ENCODE measurements at places on chromosomes 5 and 9.

DNA sequence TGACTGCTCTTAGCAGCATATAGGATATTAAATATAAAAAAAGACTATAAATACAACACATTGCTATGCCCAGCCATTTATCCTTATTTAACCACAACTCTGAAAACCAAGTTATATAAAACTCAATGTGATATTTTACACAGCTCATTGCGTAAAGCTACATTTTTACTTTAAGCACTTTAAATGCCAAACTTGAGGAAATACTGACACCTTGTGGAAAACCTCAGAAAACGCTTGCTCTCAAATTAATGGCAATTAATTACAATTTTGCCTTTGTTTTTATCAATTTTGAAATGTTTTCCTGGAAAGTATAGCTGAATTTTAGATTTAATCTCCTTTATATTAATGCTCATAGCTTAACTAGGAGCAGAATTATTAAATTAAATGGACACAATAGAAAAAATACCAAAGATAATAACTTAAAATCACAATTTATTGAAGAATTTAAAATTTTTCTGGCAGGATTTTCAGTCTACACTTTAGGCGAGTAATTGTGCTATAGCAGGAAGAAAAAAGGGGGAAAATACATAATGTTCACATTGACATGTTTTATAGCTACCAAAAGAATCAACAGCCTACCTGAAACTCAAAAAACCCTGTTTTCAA is 25.2 kb upstream of the PLAC8L1 start:
- DNase-seq: no peak

DNA sequence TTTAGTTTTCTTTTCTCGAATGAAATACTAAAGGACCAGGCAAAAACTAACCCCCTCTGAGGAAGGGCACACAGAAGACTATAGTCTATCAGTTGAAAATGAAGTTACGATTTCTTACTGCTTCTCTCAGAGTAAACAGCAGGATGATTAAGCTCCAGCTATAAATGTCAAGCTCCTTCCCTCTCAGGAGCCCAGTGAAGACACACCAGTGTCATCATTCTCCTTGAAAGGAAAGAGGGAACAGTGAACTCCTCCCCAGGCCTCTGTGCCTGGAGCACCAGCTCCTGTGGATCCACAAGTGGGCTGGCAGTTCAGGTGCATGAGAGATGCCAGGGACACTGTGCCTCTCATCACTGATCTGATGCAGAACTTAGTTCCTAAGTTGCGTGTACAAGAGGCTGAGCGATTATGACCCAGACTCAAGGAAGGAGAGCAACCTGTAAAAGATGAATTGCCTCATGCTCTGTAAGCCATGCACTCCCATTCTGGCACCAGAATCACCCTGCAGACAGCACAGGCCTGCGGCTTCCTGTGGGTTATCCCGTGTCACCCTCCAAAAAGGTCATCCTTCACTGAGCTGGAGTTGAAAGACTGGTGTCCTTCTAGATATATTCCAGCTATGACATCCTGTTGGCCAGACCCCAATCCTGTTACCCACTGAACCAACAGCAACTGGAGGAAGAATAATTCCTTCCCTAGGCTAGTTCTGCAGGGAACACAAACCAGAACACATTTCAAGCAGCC is 394.0 kb downstream of the SEMA5A start:
- no peak for DNase-seq

- DNase-seq: no peak
Measured at GRCh38 chr9:75002422-75003023, 25.6 kb downstream of the CARNMT1 start.

DNA sequence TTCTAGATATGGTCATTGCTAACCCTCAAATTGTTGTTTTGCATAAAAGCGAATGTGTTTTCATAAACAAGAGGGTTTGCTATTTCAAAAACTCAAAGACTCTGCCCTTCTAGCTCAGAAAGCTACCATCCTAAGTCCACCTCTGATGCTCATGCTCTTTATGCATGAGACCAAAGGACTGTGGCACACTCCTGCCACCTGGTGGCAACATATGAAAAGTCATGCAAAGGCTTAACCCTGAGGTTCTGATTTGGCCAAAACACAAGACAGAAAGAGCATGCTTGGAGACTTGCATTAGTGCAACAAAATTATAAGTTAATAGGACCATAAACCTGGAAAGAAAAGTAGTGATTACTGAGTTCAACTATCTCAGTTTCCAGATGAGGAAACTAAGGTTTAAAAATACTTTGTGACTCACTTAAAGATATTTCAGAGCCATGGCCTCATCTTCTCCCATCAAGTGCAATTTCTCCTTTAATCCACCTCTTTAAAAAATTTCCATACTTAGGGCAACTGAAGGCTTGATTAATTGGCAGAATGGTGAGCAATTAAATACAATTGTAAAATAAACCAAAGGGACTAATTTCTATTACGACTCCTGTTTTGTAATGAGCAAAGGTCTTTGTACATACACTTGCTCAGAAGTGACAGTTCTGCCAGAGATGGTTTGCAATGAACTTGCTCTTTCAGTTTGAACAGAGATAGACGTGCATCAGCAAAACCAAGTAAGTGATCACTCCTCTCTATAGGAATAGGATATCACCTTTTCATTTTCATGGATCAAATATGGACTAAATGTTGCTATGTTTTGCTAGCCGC is 110.7 kb upstream of the RAD23B start:
- DNase-seq: no peak

- DNase-seq: no peak
Measured at GRCh38 chr5:16924206-16924605, 11.9 kb downstream of the MYO10 start.

DNA sequence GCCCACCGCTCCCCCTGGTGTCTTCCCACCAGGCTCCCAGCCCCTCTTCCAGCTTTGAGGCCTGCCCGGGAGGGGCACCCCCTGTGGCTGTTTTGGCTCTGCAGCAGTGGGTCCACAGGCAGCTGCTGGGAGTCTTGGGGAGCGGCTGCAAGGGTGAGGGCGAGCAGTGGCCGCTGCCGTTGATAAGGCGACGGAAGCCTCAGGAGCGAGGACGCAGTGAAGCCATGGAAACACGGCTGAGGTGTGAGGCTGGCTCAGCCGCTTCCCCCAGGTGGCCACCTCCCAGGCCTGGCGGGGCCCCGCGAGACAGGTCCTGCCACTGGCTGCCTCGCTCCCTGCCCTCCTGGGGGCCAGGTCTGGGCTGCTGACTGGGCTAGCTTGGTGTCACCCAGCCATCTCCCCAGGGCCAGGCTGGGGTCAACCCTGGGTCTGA is 41.5 kb downstream of the CXXC5 start:
- DNase-seq: no peak

- no peak for DNase-seq
Measured at GRCh38 chr5:53123702-53124101, 14.1 kb upstream of the MOCS2 start.

- DNase-seq: no peak
Measured at GRCh38 chr5:2883771-2884170, 132.3 kb upstream of the IRX2 start.

- no peak for DNase-seq
Measured at GRCh38 chr9:27519466-27520465, 4.3 kb upstream of the IFNK start.

DNA sequence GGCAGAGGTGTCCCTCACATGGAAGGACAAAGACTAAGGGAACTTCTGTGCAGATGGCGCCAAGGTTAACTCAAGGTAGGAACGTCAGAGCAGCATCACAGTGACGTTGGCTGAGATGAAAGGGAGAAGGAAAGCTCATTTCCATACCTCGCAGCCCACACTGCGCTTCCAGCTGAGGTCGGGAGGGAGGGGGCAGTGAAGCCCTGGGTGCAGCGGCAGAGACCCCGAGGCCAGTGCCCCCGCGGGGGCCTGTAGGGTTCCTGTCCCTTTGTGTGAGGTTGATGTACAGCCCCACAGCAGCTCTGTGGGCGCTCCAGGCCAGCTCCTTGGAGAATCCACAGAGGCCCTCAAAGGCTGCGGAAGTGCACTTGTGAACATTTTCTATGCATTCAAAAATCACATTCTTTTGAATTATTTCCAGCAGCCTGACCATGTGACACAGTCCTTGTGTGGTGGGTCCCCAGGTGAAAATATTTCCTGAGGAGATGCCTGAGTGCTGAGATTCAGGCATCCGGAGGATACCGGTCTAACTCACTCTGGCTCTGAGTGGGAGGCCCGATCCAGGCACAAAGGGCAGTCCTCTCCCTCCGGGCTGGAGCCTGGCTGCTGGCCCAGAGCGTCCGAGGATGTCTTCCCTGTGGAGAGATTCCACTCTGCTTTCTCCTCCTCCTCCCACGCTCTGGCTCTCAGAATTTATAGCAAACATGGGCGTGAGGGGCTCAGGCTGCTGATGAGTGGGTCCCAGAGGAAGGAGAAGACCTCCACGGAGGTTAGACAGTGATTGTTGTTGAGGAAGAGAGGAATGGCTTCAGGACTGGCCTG is 150.7 kb downstream of the ICE1 start:
- no peak for DNase-seq

DNA sequence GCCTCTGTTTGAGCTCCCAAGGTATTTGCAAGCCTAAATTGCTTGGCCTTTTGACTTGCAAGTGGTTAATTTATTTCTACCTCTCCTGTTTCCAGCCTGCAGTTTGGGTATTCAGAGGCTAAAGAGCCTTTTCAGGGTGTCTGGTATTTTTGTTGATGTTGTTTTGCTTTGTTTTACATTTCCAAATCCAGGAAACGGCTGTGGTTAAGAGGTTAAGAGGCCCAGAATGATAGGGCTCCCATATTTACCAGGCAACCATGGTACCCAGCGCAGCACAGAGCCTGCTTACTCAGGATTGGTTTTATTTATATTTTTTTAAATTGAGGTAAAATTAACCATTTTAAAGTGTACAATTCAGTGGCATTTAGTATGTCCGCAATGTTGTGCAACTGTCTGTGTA is 92.1 kb downstream of the PDZD2 start:
- no peak for DNase-seq

DNA sequence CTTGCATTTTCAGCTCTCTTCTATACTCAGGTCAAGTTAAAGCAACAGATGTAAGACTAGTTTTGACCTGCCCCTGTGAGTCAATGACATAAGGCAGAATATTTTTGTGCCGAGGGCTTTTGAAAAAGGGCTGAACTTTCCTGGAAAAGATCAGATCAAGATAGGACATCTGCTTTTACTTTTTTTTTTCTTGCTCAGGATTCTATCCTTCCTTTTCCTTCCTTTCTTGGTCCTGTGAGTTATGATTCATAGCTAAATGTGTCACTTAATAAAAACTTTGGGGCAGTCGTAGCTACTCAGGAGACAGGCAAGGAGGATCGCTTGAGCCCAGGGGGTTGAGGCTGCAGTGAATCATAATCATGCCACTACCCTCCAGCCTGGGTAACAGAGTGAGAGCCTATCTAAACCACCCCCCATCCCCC is 84.3 kb upstream of the BRINP1 start:
- no peak for DNase-seq

- DNase-seq: no peak
Measured at GRCh38 chr5:119078071-119078846, 7.4 kb downstream of the DMXL1 start.

DNA sequence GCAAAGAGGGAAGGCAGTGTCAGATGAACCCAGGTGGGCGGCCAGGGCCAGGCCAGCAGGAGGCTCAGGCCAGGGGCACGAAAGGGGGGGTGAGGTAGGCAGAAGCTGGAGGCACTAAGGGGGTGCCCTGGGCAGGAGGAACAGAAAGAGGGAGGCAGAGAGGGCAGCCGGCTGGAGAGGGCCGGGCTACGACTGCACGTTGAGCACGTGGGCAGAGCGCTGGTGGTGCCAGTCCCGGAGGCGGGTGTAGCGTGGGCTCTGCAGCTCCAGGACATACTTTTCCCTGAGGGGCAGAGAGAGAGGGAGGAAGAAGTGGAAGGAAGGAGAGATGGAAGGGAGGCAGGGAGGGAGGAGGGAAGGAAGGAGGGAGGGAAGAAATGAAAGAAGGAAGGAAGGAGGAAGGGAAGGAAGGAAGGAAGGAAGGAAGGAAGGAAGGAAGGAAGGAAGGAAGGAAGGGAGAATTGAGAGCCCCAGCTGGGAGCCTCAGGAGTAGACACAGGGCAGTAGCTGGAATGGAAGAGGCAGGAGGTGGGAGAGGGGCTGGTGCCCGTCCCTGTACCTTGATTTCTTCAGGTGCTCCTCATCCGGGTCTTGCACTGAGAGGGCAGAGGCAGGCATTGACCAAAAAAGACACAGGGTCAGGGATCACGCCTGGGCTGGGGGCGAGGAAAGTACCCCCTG is 7.0 kb downstream of the PDLIM7 start:
- no peak for DNase-seq

DNA sequence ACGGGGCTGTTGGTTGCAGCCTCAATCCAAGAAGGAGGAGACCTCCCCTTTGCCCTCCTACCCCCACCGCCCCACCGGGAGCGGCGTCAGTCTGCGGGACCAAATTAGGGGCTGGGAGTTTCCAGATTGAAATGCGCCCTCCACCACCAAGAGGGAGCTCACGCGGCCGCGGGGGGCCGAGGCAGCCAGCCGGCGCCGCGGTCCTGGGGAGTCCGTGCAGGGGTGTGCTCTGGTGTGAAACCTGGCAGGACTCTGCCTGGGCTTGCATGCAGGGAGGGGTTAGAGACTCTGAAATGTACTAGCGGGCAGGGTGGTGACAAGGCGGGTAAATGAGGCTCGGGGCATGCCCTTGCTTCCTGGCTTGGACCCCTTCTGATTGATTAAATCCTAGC is 989 bp upstream of the FBN2 start:
- no peak for DNase-seq

GRCh38 chr9:132048201-132048600 is 31.5 kb downstream of the MED27 start:
- DNase-seq: no peak

DNA sequence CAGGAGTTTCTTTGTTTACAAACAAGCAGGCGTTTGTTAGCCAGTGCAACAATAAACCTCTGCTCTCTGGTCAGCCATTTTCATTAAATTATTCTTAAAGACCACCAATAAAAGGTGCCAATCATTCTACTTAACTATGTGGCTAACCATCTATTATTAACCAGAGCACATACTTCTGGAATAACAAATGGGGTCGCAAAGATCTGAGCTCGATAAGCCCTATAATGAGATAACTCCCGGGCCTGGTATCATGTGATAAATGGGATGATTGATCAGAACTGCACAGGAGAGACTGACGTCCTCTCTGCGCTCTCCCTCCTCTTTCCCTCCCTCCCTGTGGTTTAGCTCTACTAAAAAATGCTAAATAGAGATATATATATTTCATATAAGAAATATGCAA is 488.2 kb downstream of the NTRK2 start:
- DNase-seq: no peak

GRCh38 chr9:107193251-107193650 is 89.8 kb upstream of the RAD23B start:
- no peak for DNase-seq

DNA sequence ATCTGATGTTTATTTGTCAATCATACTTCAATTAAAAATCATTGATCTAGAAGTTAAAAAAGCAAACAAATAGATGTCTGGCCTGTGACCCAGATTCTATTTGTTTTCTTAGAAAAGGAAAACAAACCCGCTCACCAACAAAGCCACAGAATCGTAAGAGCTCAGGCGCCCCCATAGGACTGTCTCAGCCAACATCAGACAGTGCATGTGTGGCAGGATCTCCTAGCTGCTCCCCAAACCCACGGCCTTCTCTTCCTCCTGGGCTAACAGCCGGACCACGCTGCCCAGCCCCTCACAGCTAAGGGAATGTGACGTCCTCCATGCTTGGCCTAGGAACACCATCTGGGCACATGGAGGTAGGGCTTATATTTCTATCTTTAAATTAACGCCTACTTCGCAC is 19.4 kb downstream of the OR2Y1 start:
- no peak for DNase-seq

Data from activated T-helper 1 cell treated with anti-CD3 and anti-CD28 coated beads, Interleukin-2, amount 50 U/mL, for 16 hours (primary cell).